ENCODE measurements at places on chromosomes 7 and 10.

- DNase-seq, result no peak
Measured at GRCh38 chr7:39102234-39102633, 124.5 kb downstream of the POU6F2 start.

GRCh38 chr7:74092321-74092963 is 8.8 kb downstream of the LIMK1 start:
- no peak for DNase-seq

GRCh38 chr10:116952729-116953128 is 52.3 kb downstream of the SHTN1 start:
- no peak for DNase-seq

DNA sequence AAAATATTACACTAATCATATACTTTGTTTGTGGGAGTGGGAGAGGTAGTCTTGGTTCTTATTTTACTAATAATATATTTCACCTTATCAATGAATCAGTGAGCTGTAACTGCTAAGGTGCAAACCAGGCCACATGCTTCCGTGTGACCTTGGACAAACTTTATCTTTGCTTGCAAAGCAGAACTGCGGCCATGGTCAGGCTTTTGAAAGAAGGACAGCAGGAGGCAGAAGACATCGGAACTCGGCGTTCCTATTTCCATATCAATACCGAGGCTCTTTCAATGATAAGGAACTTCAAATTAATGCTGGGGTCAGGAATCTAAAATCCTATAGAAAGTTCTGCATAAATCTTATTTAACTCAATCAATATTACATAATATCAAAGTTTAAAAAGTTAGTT is 491.9 kb upstream of the PFKP start:
- no peak for DNase-seq

GRCh38 chr7:34362621-34363020 is 295.4 kb upstream of the NPSR1 start:
- DNase-seq, result no peak

DNA sequence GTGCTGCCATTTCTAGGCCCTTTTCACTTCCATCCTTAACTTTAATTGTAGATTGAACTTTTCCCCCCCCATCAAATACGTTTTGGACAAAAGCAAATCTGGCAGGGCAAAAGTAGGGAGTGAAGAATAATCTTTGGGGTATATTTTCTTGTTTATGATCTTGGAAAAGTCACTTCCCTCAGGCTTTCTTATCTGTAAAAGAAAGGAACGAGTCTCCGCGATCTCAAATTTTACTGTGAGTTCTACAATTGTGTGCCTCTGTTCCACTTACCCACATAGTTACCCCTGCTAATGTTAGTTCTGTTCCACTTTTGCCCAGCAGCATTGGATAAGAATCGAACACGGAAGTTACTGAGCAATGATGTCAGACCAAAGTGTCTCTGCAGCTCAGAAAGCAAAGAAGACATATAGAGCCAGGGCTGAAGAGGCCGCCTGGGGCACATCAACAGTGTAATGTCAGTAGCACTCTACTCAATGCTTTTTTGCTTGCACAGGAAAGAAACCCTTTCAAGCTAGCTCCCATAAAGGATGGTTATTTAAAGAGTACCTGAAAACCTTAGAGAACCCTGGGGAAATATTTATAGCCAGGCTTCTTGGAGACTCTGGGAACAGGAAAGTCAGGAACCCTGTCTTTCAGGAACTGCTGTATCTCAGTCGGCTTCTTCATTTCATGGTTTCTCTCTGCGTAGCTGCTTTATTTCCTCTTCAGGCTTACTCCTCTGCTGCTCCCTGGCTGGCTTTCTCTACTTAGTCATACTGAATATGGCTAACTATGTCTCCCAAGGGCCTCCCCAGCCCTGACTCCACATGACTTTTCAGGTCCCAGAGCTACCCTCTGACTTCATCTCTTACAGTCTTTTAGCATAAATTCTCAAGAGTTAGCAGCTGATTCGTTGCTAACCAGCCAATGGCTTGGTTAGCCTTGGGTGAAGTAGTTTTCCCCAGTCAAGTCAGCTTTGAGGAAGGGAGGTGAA is 123.7 kb upstream of the FAM3C start:
- DNase-seq, result no peak

GRCh38 chr10:77513781-77514331 is 123.8 kb downstream of the KCNMA1 start:
- no peak for DNase-seq

DNA sequence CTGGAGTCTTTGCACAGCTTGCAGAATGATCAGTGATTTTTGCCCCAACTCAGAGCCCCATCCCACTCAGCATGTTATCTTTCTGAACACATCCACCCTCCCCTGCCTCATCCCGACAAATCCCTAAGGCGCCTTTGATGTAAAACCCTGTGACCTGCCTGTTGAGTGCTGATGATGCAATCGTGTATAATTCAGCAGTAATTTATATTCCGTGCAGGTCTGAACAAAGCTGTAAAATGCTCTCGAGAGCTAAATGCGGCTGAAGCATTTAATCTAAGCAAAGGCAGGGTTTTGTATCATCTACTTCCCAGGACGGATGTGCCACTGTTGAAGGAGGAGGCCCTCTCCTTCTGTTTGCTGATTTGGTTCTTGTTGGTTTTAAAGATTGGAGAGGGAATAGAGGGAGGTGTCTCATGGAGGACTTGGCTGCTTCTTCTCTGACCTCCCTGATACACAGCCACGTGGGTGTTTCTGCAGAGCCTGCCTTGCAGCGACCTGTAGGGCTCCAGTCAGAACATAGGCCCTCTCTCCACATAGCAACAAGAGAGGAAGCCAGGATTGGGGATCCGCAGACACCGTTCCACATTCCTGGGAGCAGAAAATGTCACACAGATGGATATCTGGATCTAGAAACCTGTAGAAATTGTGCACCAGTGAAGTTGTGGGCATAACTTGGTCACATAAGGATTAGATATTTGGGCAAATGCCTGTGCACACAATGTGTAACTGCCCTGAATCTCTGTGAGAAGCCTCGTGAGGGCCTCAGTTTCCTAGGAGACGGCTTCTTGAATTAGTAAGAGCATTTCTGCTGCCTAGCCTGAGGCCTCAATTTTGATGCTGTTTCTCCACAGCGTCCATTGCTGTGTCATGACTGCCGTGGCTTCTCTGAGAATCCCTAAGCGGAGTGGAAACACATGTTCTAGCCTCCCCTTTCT is 90.2 kb upstream of the AGK start:
- DNase-seq, result no peak

DNA sequence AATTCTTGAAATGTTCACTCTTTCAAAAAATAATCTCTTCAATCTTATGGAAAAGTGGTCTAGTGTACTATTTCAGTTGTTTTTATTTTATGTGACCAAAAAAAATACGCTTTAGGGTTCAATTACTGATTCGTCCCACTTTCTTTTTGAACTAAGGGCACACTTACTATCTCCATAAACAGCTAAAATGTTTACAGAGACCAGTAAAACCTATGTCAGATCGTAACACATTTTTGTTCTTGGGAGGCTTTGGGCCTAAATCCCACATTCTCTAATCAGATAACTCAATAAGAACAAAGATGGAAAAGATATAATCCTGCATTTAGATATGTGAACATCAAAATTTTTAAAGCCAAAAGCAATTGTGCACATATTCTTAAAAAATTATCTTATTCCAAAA is 29.8 kb upstream of the EPC1 start:
- no peak for DNase-seq

DNA sequence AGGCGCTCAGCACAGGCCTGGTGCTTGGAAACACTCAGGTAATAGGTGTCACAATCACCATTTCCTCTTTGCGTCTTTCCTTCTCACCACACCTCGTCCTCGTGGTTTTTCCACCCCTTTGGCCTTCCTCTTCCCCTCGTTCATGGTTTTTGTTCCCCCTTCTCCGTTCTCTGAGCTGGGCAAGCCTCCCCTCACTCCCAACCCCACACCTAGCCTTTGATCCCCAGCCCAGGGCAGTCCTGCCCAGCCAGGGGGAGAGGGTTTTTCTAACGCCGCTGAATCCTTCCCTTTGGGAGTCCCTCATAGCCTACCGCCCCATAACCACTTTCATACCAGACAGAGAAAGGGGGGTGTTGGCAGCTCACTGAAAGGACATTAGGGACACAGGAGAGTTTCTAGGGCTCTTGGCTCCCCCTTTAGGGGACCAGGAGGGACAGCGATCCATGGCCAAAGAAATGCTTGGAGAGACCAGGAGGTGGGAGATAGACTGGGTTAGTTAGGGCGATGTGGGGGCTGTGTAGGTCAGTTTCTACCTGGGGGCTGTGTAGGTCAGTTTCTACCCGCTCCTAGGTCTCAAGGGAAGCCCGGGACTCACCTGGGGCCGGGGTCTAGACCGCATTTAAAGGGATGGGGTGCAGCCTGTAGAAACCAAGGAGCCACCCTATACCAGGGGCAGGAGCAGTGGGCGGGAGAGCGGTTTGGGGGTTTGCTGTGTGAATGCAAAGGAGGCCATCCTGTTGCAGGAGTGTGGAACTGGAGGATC is 1.4 kb downstream of the EPHB4 start:
- DNase-seq, result no peak

DNA sequence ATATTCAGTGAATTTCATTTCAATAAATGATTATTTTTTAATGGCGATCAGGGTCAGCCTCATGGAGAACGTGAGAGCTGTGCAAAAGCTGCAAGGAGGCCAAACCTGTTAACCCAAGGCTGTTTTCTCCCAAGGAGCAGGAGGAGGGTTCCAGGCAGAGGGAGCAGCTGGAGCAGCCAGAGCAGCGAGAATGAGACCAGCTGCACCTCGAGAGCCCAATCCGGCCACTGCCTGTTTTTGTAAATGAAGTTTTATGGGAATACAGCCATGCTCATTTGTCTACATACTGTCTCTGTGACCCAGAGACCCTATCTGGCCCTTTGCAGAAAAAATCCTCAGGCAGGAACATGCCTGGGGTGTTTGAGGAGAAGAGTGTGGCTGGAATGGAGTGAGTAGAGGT is 104.9 kb downstream of the GRK5 start:
- DNase-seq, result no peak

DNA sequence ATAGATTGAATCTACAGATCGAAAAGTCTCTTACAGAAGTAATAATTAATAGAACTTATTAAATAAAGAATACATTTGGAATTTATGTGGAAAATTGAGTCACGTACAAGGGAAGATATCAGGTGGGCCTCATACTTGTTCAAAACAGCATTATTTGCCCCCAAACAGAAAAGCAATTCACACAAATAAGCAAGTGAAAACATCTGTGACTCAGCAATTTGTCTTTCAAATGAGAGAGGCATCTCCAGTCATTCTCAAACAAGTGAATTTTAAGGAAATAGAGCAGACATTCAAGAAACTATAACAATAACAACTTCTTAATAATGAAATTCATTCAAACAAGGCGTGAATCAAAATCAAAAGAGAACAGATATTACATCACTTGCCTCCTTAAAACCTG is 50.1 kb downstream of the SEMA3A start:
- DNase-seq, result no peak

- no peak for DNase-seq
Measured at GRCh38 chr10:31112961-31113360, 81.3 kb upstream of the ZNF438 start.

GRCh38 chr7:2645274-2645868 is 13.6 kb downstream of the TTYH3 start:
- no peak for DNase-seq

- DNase-seq, result no peak
Measured at GRCh38 chr10:12797471-12798262, 203.8 kb downstream of the CCDC3 start.

DNA sequence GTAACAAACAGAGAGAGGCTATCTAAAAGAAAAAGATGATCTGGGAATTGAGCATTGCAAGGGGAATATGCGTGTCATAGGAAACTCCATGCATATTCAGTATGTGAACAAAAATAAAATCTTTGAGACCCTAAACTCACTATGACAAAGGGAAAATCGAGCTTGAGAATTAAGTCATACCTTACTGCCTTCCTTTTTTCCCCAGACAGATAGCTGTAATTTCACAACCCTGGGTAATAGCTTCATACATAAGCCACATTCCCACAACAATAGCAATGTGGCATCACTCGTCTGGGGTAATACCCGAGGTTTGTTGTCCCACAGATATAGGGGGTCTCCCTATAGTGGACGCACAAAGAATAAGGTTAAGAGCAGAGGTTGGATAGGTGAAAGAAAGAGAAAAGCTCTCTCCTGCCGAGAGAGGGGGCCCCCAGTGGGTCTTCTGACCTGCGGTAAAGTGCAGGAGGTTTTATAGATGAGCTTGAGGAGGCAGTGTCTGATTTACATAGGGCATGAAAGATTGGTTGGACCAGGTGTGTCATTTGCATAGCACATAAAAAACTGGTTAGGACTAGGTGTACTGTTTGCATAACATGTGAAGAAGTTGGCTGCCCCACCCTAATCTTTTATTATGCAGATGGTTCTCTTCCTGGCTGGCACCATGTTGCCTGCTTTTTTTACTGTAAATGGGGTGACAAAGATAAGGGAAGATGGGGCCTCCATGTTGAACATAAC is 11.6 kb downstream of the CYP3A43 start:
- no peak for DNase-seq

DNA sequence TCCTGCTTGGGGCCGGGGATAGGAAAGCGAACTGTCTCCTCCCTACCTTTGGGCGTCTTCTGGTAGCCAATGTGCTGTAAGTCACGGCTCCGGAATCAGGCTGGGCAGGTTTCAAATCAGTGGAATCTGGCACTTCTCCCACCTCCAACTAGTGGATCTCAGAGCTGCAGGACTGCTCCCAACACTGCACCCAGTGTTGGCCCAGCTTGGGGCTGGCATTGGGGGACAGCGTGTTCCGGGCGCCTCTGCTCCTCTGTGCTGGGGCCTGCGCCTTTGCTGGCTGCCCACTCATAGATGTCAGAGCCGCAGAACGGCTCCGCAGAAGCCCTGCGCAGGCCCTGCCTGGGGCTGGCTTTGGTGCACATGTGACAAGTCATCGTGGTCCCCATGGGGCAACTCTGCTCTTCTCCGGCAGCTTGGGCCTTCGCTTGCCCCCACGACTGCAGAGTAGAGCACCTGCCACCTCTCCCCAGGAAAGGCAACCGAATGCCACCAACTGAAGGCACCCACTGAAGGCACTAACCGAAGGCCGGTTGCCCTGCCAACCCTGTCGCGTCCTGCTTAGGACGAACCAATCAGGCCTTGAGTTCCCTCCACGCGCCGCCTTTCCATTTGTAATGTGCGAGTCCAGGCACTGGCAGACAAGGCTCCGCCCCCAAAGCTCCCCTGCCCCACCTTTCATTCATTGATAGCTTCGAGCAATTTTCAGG is 85.5 kb upstream of the ABI1 start:
- DNase-seq, result no peak

DNA sequence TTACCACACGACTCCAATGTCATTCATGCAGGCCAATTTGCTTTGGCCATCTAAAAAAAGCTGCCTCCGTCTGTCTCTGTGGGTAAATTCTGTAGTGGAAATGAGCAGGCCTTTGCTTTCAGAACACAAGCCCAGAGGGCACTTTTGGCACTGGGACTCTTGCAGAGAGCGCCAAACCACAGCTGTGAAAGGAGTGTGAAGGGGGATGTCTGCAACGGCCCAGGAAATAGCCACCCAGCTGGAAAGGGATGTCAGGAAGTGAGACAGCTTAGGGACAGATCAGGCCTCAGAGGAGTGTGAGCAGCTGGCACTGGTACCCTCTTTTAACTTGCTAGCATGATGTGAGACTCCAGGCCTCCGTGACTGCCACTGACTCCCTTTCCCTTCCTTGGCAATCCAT is 152.4 kb downstream of the DKK1 start:
- DNase-seq, result no peak
